ENCODE measurements at places on chromosomes 1 and 21. TPM values are rescaled to one million over a fixed set of nuclear protein-coding genes. Genes with fewer than 3 reads are reported as not detected.

- no peak for DNase-seq
Observed at GRCh38 chr1:63873751-63874150, 99.9 kb downstream of the ROR1 start.

DNA sequence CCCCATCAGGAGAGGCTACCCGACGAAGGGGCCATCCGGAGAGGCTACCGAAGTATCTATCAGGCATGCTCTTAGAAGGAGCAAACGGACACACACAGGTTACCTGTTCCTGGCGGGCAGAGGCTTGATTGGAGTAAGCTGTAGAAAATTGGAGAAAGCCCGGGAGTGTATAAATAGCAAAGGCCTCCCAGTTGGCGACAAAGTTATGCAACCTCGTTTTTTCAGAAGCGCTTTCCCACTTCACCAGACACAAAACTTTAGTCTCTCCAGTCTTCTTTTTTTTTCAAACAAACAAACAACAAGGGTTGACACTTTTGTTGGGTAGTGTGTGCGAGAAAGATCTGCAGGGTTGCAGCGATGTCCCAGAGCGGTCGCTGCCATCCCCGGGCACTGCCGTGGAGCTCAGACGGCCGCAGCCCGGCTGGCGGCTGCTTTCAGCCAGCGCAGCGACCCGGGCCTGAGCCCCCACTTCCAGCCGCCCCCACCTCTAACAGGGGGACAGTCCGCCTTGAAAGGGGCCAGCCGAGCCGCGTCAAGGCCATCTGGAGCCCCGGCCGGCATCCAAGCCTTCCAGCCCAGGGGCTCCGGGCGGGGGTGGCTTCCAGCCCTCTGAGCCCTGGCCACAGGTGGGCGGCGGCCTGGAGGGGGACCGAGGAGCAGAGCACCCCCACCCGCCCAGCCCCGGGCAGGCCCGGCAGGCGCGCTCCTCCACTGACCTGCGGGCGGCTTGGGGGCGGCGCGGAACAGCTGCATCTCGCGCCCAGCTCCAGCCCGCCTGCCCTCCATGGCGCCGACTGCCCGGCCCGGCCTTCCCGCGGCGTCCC, 616 bp downstream of the MCOLN3 start:
- no peak for DNase-seq

DNA sequence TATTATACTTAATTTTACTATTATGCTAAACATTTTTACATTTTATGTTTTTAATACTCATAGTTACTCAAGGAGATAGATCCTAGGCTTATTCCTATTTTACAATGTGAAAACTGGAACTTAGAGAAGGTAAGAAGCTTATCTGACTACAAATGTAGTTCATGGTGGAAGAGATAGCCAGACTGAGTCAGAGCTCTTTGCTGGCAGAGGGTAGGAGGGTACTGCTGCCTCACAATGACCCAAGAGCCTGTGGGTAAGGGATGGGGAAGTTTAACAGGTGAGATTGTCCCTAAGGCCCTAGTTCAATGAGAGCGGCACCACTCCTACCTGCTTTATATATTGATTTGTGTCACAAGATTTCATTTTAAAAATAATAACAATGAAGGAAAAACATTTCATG, 34.1 kb upstream of the NEK7 start:
- DNase-seq = no peak

DNA sequence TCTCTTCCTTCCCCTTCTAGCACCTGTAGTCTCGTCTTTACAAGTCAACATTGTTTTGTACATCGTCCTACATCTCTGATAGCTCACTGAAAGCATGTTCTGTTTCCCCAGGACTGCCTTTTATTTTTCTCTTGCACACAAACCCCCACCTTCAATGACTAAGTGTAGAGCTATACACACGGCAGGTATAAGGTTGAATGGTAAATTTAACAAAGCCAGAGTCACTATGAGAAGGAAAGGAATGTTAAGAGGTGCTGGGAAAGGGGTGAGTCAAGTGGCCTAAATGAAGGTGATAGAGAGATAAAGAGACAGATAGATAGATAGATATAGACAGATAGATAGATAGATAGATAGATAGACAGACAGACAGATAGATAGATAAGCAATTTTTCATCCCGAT, 134.3 kb upstream of the ATP1B1 start:
- no peak for DNase-seq

GRCh38 chr1:28804071-28804470, 7.9 kb upstream of the OPRD1 start:
- DNase-seq = no peak

GRCh38 chr1:46221749-46222148, 18.6 kb downstream of the LURAP1 start:
- DNase-seq = peak; percentile 65

- DNase-seq = no peak
Observed at GRCh38 chr1:1916851-1917251, 1.8 kb downstream of the CALML6 start.

DNA sequence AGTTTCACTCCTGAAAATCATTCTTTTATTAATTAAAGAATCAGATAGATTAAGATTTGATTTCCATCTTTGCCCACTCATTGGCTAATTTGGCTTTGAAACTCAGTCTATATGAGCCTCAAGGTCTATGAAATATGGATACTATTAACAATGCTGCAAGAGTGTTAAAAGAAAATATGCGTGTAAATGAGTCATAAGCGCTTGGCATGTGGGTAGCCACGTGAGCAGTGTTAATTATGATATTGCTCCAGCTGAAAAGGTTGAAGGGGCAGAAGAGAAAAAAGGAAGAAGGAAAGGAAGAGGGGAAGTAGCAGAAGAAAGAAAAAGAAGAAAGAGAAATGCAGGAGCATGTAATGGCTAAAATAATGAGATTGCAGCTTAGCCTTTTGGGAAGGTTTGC, 151.4 kb downstream of the CHRM3 start:
- DNase-seq = no peak

GRCh38 chr21:29682800-29683199, 257.0 kb downstream of the GRIK1 start:
- no peak for DNase-seq

- DNase-seq = no peak
Observed at GRCh38 chr1:200323856-200324400, 85.9 kb downstream of the ZNF281 start.

DNA sequence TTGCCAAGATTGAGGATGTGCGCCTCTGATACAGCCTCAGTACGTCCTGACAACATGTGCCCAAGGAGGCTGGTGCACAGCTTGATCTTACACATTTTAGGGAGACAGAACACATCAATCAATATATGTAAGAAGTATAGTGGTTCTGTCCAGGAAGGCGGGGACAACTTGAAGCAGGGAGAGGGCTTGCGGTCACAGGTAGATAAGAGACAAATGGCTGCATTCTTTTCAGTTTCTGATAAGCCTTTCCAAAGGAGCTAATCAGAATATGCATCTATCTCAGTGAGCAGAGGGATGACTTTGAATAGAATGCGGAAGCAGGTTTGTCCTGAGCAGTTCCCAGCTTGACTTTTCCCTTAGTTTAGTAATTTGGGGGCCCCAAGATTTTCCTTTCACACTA, 10.2 kb downstream of the DHCR24 start:
- no peak for DNase-seq

DNA sequence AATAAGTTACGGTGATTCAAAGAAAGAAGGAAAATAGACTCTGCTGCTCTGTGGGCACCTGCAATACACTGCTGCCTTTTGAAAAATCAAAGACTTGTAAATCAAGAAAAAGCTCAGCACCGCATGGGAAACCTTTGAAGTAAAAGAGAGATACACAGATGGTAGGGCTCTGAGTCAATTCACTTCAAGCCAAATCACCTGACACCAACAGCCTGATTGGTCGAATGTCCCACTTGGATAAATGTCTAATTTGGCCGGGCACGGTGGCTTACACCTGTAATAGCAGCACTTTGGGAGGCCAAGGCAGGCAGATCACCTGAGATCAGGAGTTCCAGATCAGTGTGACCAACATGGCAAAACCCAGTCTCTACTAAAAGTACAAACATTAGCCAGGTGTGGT, 19.2 kb upstream of the RCAN3 start:
- no peak for DNase-seq

DNA sequence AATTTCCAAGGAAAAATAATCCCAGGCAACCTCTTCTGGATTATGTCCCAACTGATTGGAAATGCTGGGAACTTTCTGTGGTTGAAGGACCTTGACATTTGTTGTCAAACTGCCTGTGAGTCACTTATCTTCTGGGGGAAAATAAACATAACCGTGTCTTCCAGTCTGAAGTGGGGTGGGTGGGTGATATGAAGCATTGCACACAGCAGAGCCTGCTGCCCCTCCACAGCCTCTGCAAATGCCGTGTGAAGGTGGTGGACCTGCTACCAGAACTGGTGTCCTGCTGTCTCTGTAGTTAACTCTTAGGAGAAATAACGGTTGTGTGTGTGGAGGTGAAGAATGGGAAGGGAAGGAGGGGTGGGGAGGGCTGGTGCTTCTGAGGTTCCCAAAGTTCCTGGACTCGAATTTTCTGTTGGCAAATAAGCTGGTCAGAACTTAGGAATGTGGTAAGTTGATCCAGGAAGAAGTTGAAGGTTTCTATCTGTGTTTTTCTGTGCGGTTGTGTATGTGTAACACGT, 23.2 kb downstream of the GALNT2 start:
- DNase-seq = no peak

- no peak for DNase-seq
Observed at GRCh38 chr1:221044538-221044937, 165.3 kb downstream of the HLX start.

GRCh38 chr1:152481869-152482664, 28.5 kb upstream of the LCE5A start:
- DNase-seq = no peak

DNA sequence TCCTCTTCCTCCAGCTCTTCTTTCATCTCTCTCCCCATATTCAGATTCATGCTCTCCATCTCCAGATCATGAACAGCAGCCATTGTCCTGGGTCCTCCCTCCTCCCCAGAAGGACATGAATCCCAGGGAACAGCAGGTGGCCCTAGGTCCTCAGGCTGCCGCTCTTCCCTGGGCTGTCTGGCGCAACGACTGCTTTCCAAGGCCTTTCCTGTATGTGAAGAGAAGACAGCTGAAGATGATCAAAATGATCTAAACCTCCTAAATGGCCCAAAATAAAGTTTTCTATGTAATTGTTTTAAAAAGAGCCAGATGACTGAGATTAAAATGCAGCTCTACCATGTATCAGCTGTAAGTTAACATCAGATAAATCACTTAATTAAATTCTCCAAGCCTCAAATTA, 22.5 kb downstream of the RHBDL2 start:
- DNase-seq = peak; percentile 41

- DNase-seq = no peak
Observed at GRCh38 chr1:101144671-101145448, 92.0 kb upstream of the S1PR1 start.

GRCh38 chr21:44965251-44966022, 25.6 kb downstream of the SLX9 start:
- no peak for DNase-seq

DNA sequence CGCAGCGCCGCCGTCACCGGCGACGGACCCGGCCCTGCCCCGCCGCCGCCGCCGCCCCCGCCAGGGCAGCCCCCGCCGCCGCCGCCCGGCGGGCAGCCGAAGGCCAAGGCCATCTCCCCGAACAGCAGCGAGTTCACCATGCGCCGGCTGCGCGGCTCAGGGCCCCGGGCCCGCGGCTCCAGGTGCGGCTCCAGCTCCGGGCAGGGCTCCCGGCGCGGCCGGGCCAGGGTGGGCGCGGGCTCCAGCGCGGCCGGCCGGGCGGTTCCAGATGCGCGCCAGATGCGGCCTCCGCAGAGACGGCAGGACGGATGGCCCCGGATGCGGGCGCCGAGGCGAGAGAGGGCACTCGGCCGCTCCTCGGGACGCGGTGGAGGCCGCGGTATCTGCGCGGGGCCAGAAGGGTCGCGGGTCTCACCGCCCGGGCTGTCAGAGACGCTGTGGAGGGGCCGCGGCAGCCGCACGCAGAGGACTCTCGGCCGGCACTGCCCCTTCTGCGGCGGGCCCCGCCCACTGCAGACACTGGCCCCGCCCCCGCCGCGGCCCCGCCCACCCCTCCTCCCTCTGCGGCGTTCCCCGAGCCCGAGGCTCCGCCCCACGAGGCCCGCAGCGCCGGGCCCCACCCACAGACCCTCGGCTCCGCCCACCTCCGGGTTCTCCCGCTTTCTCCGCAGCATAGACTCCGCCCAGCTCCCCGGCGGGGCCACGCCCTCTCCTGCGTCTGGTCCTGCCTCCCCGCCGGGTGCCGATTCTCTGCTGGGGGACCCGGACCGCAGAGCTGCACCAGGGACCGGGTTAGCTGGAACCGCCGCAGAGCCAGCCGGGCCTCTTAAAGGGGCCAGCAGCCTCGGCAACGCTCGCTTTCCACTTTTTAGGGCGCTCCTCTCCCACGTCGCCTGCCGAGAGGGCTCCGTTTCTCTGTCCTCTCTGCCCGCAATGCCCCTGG, at the start of gene IFFO2:
Gene IFFO2 (minus strand): TSS at position 484 of the 943 bp plus-strand sequence. CDS start 344 bp downstream, at position 140.
- peak; percentile 97 for DNase-seq

- no peak for DNase-seq
Observed at GRCh38 chr1:70290218-70290617, 64.3 kb downstream of the ANKRD13C start.

DNA sequence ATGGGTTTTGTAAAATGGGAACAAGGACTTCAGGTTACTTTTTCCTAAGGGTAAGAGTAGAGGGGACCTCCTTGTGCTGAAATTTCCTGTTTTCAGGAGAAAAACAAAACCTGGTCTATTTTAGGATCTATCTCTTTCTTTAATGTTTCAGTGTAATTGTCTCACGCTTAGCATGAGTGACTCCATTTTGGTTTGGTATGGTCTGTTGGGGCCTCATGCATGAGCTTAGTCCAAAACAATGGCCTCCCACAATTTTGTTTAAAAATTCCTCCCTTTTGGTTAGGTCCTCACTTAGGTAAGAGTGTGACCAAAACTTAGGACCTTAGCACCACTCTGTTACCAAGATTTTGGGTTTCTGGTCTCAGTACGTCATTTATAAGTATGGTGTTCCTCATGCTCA, 67.2 kb upstream of the TEKT2 start:
- DNase-seq = no peak

- DNase-seq = no peak
Observed at GRCh38 chr1:156310962-156311361, 11.9 kb upstream of the VHLL start.

Gene PARP1
- total RNA-seq = 104 TPM

Gene IL24
- not detected for total RNA-seq

Gene NTRK1
- total RNA-seq = not detected

Gene DDR2
- total RNA-seq = 7.5 TPM

Gene SLC25A24
- 49.9 TPM for total RNA-seq

Gene USH2A
- total RNA-seq = 1.1 TPM

Gene LRRIQ3
- total RNA-seq = 1.9 TPM

Gene ZFP69
- total RNA-seq = 15.1 TPM

Gene PGLYRP3
- not detected for total RNA-seq

Gene ZNF593
- 8.0 TPM for total RNA-seq

Gene OR2T35
- total RNA-seq = not detected
